IMR-90 (cell line): ENCODE measurements at places on chromosomes 3 and 15. TPM values are rescaled to one million over a fixed set of nuclear protein-coding genes. Genes with fewer than 3 reads are reported as not detected.

IMPG2 gene
- total RNA-seq = 0.18 and 0.28 TPM in 2 replicates

LTK gene
- 0.18 and 0.28 TPM in 2 replicates for total RNA-seq

ACTL6A gene
- 70.1 and 115 TPM in 2 replicates for total RNA-seq

KLHL40 gene
- not detected in 2 replicates for total RNA-seq

UROC1 gene
- not detected in 2 replicates for total RNA-seq

FBN1 gene
- 283 and 326 TPM in 2 replicates for total RNA-seq

P2RY12 gene
- total RNA-seq = not detected in 2 replicates

STAB1 gene
- total RNA-seq = not detected in 2 replicates

LMAN1L gene
- total RNA-seq = not detected in 2 replicates

GLDN gene
- under 0.01 TPM in 1 of 2 replicates, not detected in the other for total RNA-seq

GCNT3 gene
- not detected in 2 replicates for total RNA-seq

SV2B gene
- total RNA-seq = not detected in 2 replicates

HCLS1 gene
- 0.54 and 0.56 TPM in 2 replicates for total RNA-seq

ZNF385D gene
- total RNA-seq = 0.18 and 0.28 TPM in 2 replicates

DAPK2 gene
- total RNA-seq = 0.28 and 0.36 TPM in 2 replicates

UPK1B gene
- 0.28 and 0.36 TPM in 2 replicates for total RNA-seq

AMOTL2 gene
- total RNA-seq = 162 and 172 TPM in 2 replicates

SRGAP3 gene
- 1.1 and 1.4 TPM in 2 replicates for total RNA-seq

ALDH1A3 gene
- 5.0 and 8.6 TPM in 2 replicates for total RNA-seq

SLC35A5 gene
- 25.6 and 30.0 TPM in 2 replicates for total RNA-seq

GPR62 gene
- total RNA-seq = under 0.01 TPM in 1 of 2 replicates, not detected in the other

ARHGEF3 gene
- 2.3 and 2.5 TPM in 2 replicates for total RNA-seq

MNS1 gene
- 0.36 and 0.83 TPM in 2 replicates for total RNA-seq

GTF2A2 gene
- total RNA-seq = 10.2 and 23.6 TPM in 2 replicates
